Adrenal gland (tissue), 19 donors: ENCODE measurements at places on chromosomes 12 and 14. TPM values are rescaled to one million over a fixed set of nuclear protein-coding genes. Genes with fewer than 3 reads are reported as not detected.

The ARHGAP5 gene
- total RNA-seq = 78.4 TPM

- peak; percentile 46 for DNase-seq
These were observed 6.8 kb upstream of the ASIC1 start for GRCh38 chr12:50050410-50051098.

DNA sequence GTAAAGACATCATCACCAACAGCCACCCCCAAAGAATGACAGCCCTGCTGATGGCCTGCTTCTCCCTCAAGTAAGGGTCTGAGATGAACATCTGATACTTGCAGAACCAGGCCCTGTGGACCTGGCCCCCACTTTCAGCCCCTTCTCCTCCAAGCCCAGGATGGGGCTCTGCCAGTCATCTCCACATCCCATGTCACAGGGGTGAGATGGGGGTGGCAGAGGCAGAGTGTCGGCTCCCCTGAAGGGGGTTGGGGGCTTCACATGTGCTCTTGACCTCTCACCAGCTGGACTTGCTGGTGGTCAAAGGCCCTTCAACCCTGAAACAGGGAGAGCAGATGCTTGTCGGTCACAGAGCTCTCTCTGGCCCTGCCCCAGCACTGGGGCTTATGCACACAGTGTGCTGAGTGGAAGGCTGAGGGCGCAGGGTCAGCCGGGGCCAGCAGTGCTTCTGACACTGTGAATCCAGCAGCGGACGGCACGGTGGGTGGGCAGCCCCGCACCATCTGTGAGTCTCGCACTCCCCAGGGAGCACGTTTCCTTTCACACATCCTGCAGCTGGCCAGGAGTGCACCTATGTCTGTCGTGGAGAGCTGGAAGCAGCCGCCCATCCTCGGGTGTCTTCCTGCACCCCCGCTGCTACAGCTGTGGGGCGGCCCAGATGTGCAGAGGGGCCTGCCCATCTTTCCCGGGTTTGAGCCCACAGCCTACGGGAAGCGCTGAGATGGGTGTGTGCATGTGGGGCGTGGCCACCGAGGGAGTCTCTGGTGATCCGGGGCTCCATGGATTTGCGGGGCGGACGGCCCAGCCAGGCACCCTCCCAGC is 94.3 kb downstream of the ADGRD1 start:
- DNase-seq = no peak

The PLBD1 gene
- total RNA-seq = 6.6 TPM

DNA sequence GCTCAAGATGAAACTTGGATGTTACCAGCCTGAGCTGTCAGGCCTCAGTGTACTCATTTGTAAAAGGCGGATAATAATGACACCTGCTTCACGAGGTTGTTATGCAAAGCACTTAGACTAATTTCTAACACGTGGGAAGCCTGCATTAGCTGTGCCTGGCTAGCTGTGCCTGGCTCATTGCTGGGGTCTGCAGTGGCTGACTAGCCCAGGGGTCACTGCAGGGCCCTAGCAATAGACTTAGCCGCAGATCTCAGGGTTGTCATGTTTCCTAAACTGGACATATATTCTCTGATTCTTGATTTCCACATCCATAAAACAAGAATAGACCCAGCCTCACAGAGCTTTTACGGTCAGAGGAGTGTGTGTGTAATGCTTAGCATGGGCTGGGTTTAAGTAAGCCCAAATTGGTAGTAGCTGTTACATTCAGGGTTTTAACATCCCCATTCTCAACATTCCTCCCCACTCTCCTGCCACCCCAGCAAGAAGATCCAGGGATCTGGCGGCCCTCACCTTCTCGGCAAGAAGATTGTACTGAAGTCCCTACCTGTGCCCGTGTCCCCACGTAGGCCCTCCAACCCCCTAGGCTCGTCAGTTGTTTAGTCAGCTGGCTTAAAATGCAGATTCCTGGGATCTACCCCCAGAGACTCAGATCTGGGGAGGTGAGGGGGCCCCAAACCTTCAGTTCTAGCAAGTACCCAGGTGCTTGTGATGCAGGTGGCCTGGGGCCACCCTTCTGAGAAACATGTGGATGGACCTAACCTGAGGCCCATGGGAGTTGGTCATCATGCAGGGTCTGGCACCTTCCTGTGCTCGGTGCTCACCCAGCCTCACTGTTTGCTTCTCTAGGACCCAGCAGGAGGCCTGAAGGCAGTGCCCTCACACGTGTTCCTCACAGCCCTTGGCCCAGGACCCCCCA is 8.6 kb downstream of the NR4A1 start:
- DNase-seq = peak; percentile 26

GRCh38 chr12:72574138-72574537 is 302.0 kb downstream of the TRHDE start:
- no peak for DNase-seq

DNA sequence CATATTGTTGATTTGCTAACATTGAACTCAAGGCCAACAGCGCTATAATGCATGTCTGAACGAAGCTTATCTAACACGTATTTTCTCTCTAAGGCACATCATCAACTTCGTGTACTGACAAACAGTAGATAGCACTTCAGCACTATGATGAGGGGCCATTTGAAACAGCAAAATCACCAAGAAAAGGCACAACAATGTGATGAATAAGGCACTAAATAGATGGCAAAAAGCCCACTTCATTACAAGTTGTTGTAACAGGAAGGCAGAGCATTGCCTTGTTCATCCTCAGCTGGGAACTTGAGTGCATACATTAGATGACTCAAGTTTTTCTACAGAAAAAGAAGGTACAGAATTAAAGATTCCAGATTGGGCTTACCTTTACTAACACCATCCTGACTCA is 75.2 kb downstream of the LIN7A start:
- no peak for DNase-seq

The CDCA3 gene
- total RNA-seq = 3.3 TPM

The MYO1H gene
- not detected for total RNA-seq
